ENCODE measurements at places on chromosomes 11 and 22.

GRCh38 chr11:61959114-61959513, 8.3 kb downstream of the FTH1 start:
- no peak for DNase-seq

DNA sequence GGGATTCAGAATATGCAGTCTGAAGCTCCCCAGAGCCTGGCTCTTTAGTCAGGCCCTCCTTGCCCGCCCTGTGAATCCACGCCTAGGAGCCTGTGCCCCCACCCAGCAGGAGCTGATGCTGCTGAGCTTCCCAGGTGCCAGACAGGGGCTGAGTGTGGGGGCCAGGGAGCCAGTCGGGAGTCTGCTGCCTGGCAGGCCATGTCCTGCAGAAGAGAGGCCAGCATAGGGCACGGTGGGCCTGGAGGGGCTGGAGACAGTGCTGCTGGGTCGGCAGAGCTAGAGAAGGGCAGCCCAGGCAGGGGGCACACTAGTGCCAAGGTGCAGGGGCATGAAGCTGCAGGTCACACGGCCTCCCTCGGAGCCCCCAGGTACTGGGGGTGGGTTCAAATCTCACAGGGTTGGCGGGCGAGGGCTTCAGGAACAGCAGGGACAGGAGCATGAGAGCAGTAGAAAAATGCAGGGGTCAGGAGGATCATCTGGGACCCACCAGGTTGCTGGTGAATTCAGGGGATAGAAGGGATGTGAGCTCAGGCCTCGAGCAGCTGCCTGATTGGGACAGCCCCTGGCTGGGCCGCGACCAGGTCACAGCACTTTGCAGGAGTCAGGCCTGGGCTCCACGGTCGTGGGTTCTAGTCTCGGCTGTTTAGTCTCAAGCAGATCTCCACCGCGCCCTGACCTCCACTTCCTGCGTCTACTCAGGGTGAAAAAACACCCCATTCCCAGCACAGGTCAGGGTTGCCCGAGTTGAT, 4.1 kb upstream of the SEPTIN5 start:
- DNase-seq: no peak

DNA sequence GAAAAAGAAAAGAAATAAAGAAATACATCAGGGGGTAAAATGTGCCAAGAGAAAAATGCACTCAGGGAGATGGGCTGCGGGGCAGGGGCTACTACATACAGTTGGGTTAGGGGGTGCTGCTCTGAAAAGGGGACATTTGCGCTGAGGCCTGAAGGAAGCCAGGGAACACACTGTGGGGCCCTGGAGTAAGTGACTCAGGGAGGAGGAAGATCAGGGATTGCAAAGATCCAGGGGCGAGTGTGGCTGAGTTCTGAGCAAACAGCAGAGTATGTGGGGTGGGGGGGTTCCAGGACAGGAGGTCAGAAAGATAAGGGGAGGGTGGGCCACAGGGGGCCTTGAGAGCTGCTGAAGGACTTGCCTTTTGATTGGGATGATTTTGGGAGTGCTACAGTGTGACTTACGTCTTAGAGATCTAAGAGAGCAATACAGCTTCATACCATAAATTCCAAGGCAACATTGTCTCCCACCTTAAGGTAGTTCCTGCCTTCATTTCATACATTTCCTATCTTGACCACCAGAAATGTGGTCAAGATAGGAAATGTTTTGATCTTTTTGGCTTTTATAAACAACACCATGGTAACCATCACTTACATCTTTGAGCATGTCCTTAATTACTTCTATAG, 5.8 kb downstream of the A4GALT start:
- DNase-seq: no peak

DNA sequence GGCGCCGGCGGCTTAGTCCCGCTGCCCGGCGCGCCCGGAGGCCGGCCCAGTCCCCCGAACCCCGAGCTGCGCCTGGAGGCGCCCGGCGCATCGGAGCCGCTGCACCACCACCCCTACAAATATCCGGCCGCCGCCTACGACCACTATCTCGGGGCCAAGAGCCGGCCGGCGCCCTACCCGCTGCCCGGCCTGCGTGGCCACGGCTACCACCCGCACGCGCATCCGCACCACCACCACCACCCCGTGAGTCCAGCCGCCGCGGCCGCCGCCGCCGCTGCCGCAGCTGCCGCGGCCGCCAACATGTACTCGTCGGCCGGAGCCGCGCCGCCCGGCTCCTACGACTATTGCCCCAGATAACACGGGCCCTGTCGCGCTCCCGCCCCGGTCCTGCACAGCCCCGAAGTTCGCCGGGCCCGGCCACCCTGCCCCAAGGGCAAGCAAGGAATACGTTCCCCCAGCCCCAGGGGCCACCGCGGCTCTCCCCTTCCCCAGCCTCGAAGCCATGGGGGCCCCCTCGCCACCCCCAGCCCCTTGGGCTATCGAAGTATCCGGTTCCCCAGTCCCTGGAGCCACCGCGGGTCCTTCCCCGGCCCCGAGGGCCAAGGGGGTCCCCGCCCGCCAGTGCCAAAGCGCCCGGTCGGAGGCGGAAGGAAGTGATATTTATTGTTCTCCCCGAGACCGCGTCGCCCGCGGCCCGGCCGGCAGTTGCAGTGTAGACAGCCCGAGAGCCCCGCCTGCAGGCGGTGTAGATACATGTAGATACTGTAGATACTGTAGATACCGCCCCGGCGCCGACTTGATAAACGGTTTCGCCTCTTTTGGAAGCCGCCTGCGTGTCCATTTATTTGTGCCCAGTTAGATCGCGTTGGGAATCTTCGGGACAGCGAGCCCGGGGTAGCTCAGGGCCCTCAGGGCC, 6.2 kb downstream of the TBX1 start:
- DNase-seq: no peak

DNA sequence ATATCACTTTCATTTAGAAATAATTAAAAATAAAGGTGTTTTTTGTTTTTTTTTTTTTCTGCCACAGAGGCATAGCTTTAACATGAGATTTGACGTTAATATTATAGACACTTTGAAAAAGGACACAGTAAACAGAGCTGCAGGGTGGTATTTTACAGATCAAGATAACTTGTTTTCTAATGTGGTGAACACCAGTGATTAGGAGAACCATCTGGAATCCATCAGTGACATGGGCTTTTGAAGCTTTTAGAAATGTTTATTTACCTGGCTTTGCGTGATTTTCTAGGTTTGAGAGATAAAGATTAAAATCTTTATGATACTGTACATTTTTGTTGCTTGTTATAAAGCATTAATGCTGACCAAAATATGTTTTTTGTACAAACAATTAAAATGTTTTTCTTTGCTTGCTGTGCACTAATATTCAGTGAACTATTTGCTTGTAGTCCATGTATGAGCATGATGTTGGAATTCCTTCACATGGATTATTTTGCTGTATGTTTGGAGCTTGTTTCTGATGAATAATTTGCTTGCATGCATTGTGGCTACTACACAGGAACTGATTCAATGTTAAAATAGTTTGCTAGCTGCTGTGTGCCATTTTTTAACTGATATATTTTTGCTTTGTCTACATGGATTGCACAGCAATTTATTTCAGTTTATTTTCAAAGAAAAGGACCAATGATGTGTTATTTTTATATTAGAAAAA, 352.1 kb upstream of the NARS2 start:
- DNase-seq: no peak

DNA sequence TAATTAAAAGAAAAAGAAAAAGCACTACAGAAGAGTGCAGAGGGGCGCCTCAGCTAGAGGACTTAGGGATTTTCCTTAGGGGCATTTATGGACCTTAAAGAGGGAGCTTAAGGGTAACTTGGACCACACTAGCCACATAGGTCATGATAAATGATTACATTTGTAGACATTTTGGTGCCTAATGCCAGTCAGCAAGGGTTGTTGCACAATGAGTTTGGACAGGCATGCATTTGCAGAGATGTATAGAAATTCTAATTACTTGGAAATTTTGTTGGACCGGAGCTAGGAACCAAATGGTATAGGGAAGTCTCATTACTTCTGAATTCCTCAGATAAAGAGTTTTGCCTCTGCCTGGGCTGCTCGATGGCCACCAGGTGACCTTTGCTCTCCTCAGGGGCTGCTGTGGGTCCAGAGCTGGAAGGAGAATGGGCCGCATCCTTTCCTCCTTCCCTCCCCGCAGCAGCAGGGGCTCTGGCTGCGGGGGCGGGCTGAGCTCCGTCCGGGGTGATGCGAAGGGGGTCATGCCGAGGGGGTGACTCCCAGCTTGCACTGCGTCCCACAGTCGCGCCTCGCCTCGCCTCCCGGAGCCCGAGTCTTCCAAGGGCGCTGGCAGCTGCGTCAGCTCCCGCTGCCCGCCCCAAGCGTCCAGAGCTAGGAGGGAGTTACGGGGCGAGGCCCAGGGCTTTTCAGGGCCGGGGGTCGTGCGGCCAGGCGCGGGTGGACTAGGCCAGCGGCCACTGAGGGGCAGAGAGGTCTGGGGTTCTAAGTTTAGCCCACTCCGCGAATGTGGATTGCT, 20.3 kb upstream of the MALAT1 start:
- peak; percentile 39 for DNase-seq

DNA sequence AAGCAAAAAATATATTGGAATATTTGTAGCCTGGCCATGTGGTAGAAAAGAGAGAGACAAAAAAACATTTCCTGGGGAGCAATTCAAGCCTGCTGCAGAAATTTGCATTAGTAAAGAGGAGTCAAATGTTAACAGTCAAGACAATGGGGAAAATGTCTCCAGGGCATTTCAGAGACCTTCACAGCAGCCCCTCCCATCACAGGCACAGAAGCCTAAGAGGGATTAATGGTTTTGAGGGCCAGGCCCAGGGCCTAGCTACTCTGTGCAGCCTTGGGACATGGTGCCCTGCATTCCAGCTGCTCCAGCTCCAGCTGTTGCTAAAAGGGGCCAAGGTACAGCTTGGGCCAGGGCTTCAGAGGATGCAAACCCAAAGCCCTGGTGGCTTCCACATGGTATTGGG, 46.8 kb downstream of the PGR start:
- DNase-seq: no peak

- DNase-seq: peak; percentile 94
These were observed 102.7 kb downstream of the BRD1 start for GRCh38 chr22:49724893-49725489.

DNA sequence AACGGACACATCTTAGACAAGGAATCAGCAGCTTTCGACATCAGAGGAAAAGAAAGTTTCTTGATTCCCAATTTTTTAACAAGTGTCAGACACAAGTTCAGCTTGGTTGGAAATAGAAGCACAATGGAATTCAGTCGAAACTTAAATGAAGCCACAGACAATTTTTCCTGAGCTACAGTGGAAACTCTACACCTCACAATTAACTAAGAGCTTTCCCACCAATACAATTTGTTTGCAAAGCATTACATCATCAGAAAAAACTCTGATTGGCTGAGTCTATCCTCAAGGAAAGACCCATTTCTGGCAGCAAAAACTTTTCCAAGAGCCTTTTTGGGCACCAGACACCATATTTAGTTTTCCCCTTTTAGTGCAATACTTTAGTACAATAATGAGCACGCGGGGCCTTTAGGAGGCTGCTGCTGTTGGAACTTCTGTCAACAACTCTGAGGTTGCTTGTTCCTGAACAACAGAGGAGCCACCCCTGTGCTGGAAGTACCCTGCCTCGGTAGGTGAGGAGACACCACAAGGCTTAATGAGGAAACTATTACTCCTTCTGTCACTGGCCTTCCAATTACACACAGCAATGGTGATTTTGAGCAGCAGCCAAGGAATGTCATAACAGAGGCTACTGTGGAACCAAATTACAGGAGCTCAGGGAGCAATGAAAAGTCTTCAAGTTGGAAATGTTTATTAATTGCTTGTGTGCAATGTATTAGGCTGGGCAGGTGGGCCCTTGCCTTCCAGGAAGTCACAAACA, 61.9 kb upstream of the BARX2 start:
- DNase-seq: no peak

DNA sequence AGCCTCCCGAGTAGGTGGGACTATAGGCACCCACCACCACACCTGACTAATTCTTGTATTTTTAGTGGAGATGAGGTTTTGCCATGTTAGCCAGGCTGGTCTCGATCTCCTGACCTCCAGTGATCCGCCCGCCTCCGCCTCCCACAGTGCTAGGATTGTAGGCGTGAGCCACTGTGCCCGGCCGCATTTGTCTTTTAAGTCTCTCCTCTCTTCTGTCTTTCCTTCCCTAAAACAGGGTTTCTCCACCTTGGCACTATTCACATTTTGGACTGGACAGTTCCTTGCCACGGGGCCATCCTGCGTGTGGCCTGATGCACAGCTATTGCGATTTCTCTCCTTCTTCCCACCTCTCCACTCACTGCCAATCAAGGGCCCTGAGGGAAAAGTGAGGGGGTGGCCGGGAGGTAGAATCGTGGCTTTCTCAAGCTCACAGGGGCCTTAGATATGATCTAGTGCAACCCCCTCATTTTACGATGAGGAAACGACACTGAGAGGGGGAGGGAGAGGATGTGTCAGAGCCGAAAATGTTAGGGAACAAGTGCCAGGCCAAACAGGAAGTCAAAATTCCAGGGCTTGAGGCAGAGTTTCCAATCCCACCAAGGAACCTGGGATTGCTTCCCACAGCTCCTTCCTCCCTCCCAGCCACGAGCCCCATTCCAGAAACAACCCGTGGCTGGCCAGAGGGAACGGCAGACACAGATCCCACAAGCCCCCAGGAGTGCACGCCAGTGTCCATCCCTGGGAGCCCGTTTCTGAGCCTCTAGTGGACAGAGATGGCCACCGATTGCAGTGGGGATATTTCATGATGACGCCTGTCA, 21.2 kb downstream of the SCGB1A1 start:
- no peak for DNase-seq

- no peak for DNase-seq
These were observed 68.6 kb upstream of the ATXN10 start for GRCh38 chr22:45602824-45603595.

DNA sequence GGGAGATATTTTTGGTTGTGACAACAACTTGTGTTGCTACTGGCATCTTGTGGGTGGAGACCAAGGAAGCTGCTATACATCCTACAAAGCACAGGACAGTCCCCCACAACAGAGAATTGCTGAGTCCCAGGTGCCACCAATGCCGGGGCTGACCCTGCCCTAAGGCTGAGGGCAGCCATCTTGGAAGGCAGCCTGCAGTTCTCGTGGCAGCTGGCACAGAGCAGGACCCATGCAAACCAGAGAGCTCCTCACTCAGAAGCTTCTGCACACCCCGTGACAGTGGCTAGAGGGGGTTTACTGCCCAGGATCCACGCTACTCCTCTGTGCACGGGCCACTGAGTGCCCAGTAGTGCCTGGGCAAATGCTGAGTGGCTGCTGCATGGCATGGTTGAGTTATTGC, 143.4 kb downstream of the CTTN start:
- no peak for DNase-seq

- no peak for DNase-seq
These were observed 433.2 kb downstream of the GUCY1A2 start for GRCh38 chr11:106585061-106585460.
